Bronchial epithelial cell (primary cell): ENCODE measurements at places on chromosomes 3 and 15. TPM values are rescaled to one million over a fixed set of nuclear protein-coding genes. Genes with fewer than 3 reads are reported as not detected.

Gene SCAANT1
- total RNA-seq: not detected in 2 replicates

Gene RAB7A
- total RNA-seq: 43.7 and 80.0 TPM in 2 replicates

Gene SLC51A
- 0.26 TPM in 1 of 2 replicates, not detected in the other for total RNA-seq

Gene NAALADL2
- total RNA-seq: 1.1 and 1.4 TPM in 2 replicates
